Lower lobe of right lung (tissue), 2 donors: ENCODE measurements at places on chromosomes 16 and 17. TPM values are rescaled to one million over a fixed set of nuclear protein-coding genes. Genes with fewer than 3 reads are reported as not detected.

- no peak for DNase-seq
Measured at GRCh38 chr16:88010968-88011483, 59.8 kb downstream of the BANP start.

DNA sequence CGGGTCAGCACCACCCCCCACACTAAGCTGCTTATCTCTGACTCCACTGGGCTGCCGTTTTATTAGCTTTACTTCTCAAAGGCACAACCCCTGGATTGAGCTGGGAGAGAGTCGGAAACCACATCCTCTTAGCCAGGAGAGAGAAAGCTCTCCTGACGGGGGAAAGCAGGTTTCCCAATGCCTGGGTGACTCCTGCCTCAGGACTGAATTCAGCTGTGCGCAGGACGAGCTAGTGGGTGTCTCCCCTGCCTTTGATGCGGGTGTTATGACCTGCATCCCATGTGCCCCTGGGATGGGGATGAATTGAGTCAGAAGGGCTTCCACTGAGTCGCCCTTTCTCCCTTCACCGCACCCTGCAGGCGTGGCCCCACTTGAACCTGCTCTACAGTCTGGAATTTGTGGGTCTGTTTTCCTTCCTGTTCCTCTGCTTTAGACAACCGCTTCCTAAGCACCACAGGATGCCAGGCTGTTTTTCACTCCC lies 819.2 kb upstream of the EEF2KMT start:
- no peak for DNase-seq

- peak; percentile 71 for DNase-seq
Measured at GRCh38 chr16:89393738-89394406, 96.5 kb downstream of the ANKRD11 start.

DNA sequence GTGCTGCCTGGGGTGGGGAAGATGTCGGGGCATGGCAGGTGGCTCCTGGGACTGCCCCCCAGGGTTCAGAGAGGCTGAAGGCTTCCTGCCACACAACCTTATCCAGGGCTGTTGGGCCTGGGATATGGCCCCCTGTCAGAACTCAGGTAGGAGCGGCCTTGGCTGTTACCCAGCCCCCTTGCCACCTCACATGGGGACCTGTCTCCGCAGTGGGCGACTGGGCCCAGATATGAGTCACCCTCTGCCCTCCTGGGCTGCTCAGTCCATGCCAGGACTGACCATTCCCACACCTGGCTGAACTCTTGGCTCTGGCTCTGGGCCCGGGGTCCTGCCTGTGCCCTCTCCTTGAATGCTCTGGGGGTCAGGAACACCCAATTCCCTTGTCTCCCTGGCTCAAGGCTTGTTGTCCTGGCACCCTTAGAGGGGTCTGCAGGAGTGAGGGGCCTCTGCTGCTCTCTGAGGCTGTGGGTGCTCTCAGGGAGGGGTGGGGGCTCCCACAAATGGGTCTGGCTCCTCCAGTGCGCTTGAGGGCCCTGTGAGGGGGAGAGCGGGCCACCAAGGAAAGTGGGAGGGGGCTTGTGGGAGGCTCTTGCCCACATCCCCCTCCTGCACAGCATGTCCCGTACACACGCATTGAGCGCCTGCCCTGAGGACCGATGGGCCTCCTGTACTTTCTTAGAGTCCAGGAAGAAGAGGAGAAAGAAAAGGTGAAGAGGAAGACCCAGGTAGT lies 36.0 kb downstream of the LGALS9 start:
- no peak for DNase-seq

MEFV gene
- total RNA-seq = 13.5 TPM

GRCh38 chr16:81823111-81823510 lies 44.0 kb downstream of the PLCG2 start:
- peak; percentile 67 for DNase-seq

DNA sequence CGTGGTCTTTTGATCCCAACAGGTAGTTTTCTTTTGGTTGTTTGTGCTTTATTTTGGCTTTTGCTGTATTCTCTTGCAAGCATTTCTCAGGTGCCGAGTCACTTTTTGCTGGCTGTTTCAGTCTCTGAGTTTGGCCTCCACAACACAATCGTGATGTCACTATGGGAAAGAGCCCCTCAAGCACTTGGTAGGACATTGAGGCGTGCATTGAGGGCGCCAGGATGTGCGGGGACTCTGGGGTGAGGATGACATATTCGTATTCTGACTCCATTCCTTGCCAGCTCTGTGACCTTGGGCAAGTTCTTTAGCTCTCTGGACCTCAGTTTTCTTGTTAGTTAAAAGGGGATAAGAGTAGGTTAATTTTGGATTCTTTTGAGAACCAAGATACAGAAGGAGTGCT lies 13.0 kb downstream of the KSR1 start:
- no peak for DNase-seq

- DNase-seq = no peak
Measured at GRCh38 chr17:20087538-20088250, 78.5 kb downstream of the SPECC1 start.

GRCh38 chr16:58495521-58496331 lies 4.2 kb upstream of the NDRG4 start:
- DNase-seq = no peak

DNA sequence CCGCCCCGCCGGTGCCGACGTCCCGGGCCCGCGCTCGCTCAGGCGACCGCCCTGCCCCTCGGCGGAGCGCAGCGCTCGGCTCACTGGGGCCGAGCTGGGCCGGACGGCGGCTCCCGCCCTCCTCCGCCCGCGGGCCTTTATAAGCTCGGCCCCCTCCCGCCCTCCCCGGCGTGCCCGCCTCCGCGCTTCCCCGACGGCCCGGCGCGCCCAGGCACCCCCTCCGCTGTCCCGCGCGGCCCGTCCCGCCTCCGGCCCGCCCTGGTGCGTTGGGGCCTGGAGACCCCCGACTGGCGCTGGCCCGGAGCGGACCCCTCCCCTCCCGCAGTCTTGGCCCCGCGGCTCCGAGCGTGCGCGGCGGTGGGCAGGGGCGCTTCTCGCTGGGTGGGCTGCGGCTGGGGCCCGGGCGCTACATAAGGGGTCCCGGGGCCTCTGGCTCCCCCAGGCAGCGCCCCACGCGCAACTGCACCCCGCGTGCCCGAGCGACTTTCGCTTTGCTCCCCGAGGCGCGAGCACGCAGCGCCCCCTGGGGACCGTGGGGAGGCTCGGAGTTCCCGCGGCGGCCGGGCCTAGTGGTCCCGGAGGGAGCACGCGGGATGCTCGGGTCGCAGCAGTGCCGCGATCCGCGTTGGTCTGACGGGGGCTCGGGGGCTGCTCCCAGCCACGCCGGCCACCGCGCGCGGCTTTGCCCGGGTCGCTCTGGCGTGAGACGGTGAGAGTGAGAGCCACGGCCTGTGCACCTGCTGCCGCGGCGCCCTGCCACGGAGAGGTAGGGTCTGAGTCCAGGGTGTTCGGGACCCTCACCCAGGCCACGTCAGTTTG lies at the start of gene PIEZO1:
TSS of gene PIEZO1 (minus strand) at position 115 of the 819 bp plus-strand sequence. CDS start 256 bp downstream, outside the sequence.
- DNase-seq = peak; percentile 89

GRCh38 chr16:80594756-80595155 lies 54.0 kb downstream of the DYNLRB2 start:
- no peak for DNase-seq

DNA sequence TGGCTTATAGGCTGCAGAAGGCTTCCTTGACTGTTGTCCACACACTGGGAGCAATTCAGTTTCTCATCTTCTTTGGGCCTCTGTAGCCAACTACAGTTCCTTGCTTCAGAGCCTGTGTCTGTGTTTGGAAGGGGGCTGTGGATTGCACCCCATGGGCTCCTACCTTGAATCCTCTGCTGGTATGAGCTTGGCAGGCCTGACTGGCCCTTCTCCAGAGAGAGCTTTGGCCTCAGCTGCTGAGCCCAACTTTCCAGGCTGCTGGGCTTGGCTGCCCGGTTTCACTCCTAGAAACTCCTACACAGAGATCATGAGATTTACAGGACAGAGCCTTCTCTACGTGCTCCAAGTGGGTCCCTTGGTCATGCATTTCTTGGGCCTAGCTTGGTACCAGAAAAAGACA lies 354.4 kb downstream of the SNX29 start:
- no peak for DNase-seq

DNA sequence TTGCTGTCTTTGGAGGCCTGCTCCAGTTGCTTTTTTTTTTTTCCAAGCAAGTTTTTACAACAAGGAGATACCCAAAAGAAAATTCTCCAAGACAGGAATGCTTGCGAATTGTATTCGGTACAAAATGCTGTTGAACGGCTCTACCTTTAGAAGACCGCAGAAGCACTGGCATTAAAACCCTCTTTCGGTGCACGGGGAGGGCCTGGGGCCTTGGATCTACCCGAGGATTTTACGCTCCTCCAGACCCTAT lies 1.3 kb upstream of the HELZ start:
- no peak for DNase-seq

- DNase-seq = no peak
Measured at GRCh38 chr16:27907457-27907972, 156.0 kb downstream of the GSG1L start.

MYH13 gene
- total RNA-seq = not detected

DNA sequence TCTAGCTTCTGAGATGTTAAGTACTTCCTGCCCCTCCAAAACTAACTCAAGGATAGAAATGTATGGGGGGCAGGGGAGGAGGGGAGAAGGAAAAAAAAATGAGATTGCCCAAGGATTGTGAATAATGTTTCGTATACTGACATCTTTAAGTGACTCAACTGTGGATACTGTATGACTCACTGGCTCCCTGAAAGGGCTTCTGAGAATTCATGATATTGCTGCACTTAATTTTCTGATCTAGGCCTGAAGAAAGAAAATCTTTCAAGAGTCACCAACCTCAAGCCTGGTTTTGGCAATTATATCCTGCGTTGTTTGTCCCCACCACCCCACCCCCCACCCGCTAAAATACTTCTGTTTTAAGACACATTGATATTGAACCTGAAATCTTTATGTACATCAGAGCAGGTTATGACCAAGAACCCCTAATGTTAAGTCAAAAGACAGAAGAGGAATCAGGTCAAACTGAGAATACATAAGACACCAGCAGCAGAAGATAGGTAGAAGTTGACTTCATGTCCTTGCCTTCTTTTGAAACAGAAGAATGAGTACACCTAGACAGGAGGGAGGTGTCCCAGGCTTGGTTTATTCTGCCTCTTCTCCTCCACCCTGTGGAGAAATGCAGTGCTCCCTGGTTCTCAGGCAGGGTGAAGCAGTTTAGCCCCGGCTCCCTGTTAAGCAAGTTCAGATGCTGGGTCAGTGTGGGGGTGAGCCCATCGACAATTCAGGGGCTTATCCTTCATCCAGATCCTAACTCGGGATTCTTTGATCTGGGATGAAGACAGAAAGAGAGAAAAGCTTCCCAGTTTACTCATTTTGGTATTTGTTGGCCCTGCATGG lies 3.3 kb upstream of the FBXL20 start:
- no peak for DNase-seq

- no peak for DNase-seq
Measured at GRCh38 chr17:40564195-40564882, 933 bp downstream of the CCR7 start.

- no peak for DNase-seq
Measured at GRCh38 chr16:48745541-48745940, 135.6 kb upstream of the N4BP1 start.

KCNH4 gene
- 0.09 TPM for total RNA-seq

DNA sequence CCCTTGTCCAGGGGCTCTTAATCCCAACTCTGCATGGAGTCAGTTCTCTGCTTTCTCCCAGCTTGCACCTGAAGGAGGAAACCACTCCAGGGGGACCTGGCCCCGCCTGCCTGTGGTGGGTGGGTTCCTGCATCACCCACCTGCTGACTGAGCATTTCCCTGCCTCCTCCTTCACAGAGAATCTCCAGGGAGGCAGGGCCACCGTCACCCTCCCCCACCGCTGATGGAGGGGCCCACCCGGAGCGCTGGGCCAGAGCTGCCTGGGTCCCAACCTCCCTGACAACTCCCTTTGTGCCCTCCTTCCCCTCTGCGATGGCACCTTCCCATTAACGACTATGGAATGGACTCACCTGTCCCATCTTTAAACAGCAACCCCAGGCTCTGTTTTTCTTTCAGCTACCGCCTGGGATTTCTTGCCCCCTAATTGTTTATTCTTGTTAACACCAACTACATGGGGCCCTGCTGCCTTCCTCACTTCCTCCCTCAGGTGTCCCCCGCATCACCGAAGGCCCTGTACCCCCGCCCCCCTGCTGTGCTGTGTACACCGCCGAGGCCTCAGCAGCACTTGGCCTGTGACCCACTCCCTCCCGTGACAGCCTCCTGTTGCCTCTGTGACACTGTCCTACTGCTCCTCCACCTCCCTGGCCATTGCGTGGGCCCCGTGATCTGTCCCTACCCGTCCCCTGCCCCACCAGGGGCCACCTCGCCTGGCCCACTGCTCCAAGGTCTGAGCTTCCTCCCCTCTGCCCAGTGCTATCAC lies 842 bp upstream of the TEDC2 start:
- DNase-seq = no peak

KRTAP1-1 gene
- not detected for total RNA-seq

CDH8 gene
- 0.71 TPM for total RNA-seq

- no peak for DNase-seq
Measured at GRCh38 chr16:67708368-67708771, 10.7 kb downstream of the GFOD2 start.

GRCh38 chr17:72882426-72882825 lies 210.1 kb downstream of the SLC39A11 start:
- no peak for DNase-seq

- DNase-seq = no peak
Measured at GRCh38 chr17:9768381-9768934, 22.9 kb downstream of the DHRS7C start.

DNA sequence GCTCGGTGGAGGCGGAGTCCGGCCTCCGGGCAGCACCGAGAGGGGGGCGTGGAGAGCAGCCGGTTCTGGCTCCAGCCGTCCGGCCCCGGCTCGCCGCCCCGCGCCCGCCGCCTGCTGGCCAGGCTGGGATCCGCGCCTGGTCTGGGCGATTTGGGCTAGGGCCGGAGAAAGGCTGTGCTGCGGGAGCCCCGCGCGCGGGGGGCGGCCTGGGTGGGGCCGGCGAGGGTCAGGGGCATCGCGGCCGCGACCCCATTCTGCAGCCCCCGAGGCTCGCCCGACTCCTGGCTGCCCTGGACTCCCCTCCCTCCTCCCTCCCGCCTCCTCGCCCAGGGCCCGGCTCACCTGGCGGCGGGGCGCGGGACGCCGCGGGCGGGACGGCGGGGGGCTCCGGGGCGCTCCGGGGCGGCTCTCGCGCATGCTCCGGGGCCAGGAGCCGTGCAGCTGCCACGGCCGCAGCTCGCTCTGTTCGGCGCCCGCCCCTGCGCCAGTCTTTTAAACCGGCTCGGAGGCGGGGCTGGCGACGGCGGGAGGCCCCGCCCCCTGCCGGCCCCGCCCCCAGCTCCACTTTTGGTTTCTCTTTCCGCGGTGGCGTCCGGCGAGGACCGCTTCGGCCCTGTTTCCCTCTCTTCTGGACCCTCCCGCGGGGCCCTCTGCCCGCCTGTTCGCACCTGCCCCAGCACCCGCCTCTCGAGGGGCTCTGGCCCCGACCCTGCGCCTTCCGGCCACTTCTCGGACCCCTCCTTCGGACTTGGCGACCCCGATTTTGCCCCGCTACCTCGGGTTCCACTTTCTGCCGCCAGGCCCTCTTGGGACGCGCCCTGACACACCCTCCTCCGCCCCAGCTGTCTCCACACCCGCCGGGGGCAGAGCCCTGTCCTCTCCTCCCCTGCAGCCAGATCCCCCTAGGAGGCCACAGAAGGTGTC lies at the start of gene SOCS1:
TSS of gene SOCS1 (minus strand) at position 468 of the 924 bp plus-strand sequence. CDS start 726 bp downstream, outside the sequence.
- peak; percentile 90 for DNase-seq

DNA sequence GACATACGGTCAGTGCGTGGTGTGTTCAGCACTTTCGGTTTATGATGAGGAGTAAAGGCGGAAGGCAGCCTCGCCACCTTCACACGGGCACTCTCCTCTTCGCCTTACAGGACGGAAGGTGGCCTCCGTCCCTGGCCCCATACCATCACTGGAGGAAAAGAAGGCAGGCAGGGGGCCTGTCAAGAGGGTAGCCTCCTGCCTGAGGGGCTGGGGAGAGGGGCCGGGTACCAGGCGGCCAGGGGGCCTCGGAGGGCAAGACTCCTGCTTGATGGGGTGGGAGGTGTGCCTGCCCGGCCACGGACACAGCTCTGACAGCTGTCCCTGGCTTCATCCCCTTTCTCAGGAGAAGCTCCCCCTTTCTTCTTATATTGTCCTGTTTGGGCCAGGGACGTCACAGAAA lies 15.6 kb upstream of the SLC38A8 start:
- DNase-seq = no peak
